Choroid plexus epithelial cell (primary cell): ENCODE measurements at places on chromosomes 6 and 20.

DNA sequence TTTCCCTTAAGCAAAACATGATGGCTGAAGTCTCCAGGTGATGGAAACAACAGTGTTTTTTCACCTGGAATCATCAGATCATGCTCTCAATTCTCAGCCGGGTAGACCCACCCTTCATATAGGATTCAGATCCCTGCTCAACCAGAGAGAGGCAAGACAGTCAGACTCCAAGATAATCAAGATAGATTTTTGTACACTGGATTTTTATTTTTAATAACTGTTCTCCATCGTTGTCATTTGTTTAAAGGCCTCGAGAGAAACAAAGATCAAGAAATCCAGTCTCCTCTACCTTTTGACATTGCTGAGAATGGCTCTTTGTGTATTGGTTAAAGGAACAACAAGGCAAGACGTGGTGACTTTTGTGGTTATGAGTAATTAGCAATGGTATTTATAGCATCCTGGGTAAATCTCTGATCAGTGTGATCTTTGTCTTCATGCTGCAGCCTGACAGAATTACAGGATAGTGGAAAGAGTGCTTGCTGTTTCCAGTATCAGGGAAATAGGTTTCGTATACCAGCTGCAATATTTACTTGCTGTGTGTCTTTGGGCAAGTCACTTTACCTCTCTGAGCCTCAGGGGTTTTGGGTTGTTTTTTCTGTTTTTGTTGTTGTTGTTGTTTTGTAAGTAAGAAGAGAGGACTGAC, 29.9 kb downstream of the ID4 start:
- peak; percentile 82 for DNase-seq

DNA sequence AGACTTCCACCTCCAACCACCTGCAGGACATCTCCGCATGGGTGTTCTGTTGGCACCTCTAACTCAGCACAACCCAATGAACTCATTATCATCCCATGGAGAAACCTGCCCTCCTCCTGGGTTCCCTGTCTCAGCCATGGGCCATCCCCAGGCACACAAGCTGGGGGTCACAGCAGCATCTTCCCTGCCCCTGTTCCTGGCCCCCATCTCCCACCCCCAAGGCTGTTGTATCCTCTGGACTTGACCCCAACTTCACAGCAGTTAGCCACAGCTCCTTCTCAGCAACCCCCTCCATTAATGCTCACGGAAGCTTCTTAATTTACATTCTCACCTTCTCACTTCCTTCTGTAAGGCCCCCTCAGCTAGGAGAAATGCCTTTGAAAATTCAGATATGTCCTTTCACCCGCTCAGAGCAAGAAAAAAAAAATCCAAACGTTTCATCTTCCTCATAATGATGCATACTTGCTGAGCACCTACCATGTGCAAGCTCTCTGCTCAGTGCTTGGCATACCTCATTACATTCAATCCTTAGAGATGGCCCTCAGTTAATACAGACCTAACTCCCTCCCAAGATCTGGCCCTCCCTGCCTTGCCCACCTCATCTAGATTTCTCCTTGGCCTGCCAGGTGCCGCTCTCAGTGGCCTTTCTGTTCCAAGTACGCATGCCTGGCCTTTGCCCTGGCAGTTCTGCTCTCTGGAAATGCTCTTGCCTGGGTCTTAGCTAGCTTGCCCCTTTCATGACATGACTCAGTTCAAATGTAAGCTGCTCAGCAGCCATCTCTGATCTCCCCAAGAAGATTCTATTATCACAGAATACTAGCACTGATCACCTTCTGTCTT, 2.5 kb upstream of the NELFCD start:
- no peak for DNase-seq

GRCh38 chr20:60540591-60540990, 582.4 kb downstream of the CDH26 start:
- DNase-seq = no peak

DNA sequence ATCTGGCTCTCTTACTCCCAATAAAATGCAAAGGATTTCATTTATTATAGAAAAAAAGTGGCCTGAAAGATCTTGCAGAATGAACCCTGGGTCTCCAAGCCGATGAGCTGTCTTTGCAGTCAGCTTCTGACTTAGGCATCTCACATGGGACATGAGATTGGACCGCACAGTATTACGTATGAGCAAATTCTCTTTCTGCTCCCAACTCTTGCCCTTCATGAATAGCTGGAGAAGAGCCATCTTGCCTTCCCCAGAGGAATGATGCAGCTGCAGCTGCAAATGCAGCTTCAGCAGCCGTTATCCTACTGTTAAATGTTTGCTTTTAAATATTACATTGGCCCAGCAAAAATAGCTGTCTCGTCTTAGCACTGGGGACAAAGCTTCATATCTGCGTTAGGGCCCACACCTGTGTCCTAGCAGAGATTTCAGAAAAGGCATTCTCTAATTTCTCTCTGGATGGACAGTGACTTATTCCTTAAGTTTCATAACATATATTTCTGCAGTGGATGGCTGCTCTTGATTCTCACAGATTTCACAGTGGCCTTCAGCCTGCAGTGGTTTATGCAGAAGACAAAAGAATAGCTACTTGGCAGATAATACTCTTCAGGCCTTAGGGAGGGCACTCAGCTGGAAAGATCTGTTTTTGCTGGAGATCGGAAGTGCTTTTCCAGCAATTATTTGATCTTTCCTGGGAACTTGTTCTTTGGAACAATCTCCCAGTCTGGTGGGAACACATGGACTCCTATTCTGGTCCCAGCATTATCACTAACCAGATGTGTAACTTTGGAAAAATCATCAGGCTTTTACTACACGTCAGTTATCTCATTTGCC, 129.2 kb downstream of the FYN start:
- DNase-seq = peak; percentile 86

DNA sequence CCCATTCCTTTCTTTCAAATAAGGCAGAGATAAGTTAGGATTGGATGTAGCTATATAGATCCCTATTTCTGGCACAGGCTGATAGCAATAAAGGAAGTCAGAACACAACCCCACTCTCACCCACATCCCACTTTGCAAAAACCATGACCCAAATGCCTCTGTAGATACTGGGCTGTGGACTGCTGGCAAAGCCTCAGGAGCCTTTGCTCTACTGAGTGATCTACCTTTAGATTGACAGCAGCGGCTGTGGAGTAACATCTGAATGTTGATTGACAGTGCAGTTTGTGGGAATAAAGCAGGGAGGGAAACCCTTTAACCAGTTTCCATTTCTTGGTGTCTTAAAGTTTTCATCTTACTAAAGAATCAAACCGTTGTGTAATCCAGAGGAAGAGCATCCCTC, 6.7 kb upstream of the TMEM30A start:
- no peak for DNase-seq

- DNase-seq = no peak
Observed at GRCh38 chr6:109105681-109106080, 10.4 kb downstream of the CEP57L1 start.

- no peak for DNase-seq
Observed at GRCh38 chr20:39259010-39259803, 297.1 kb downstream of the DHX35 start.

DNA sequence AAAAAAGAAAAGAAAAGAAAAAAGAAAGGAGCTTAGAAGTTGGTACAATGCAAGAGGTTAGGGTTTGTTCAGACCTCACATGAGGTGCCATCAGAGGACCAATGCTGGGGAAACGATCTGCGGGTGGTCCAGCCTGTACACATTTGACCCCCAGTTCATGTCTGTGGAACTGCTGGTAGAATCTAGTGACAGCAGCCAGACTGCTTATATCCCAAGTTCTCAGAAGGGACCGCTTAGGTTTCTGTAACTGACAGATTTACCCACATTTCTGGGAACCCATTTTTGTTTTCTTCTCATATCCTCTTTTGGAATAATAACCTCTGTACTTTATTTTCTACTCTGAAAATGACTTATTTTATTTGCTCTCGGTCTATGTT, 4.7 kb downstream of the PPP1R18 start:
- DNase-seq = no peak

DNA sequence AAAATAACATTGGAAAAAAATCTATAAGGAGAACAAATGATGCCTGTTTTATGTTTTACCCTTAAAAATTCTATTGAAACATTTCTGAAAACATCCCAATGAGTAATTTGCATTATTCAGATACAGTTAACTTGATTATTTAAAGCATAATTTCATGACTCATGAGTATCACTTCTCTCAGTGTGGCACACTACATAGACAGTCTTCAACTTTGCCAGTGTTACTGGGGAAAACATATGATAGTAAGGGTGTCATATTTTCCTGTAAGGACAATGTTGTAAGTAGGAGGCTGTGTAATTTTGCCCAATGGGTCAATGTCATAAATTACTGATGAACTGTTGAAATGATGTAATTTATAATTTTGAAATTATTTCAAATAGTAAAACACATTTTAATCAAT, 125.5 kb downstream of the PHACTR1 start:
- DNase-seq = no peak

GRCh38 chr20:59149678-59150504, 13.7 kb upstream of the ZNF831 start:
- DNase-seq = no peak

GRCh38 chr6:147201885-147202515, 2.2 kb upstream of the STXBP5 start:
- peak; percentile 73 for DNase-seq

GRCh38 chr20:41142245-41142644, 4.9 kb downstream of the PLCG1 start:
- no peak for DNase-seq

- DNase-seq = no peak
Observed at GRCh38 chr6:36539814-36540568, 7.3 kb downstream of the STK38 start.

DNA sequence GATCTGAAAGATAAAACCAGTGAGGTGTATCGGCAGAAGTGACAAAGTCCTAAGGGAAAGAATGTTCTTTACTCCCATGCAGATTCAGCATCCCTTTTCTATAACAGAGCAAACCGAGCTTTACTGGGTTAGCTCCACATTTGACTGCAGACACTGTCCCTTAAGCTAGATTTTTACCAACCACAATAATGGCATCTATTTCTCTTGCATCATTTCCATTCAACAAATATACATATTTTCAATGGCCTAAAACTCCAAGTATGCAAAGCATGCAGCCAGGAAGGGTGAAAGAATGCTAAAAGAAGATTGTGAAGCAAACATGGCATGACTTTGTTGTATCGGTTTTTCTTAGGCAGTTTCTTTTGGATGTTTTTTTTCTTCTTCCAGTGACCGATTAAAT, 255.4 kb downstream of the OGFRL1 start:
- peak; percentile 81 for DNase-seq

DNA sequence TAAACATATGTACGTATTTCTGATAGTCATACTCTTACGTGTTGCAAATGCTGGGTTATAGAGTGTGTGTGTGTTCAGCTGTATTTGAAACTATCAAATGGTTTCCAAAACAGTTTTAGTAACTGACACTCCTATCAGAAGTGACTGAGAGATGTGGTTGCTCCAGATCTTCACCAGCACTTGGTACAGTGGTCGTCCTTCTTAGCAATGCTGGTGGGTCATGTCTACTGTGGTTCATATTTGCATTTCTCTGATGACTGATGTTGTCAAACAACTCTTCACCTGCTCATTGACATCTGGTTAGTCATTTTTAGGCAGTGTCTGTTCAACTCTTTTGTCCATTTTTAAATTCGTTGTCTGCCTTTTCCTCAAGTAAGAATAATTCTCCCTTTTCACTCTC, 259.3 kb downstream of the KIF16B start:
- no peak for DNase-seq

- DNase-seq = peak; percentile 19
Observed at GRCh38 chr6:165925474-165926156, 242.0 kb downstream of the TBXT start.

DNA sequence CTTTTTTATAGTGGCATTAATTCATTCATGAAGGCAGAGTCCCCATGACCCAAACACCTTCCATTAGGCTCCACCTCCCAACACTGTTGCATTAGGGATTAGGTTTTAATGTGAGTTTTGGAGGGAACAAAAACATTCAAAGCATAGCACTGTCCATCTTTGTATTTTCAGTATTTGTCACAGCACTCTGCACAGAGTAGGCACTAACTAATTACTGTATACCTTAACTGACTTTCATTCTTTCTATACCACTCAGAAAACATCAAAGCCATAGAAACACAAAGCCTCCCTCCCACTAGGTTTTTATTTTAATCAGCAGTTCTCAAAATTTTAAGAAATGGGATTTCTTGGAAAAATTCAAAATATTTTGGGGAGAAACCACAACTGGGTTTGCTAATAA, 21.8 kb upstream of the AHI1 start:
- no peak for DNase-seq
